CD4-positive, alpha-beta T cell treated with Interferon gamma for 1 hour (primary cell): ENCODE measurements at places on chromosomes 3 and 15.

- no peak for DNase-seq
Measured at GRCh38 chr3:4547799-4548198, 54.7 kb downstream of the ITPR1 start.

- DNase-seq = no peak
Measured at GRCh38 chr15:59515190-59515589, 77.2 kb downstream of the FAM81A start.

GRCh38 chr15:53644660-53645059 lies 114.8 kb downstream of the WDR72 start:
- no peak for DNase-seq

DNA sequence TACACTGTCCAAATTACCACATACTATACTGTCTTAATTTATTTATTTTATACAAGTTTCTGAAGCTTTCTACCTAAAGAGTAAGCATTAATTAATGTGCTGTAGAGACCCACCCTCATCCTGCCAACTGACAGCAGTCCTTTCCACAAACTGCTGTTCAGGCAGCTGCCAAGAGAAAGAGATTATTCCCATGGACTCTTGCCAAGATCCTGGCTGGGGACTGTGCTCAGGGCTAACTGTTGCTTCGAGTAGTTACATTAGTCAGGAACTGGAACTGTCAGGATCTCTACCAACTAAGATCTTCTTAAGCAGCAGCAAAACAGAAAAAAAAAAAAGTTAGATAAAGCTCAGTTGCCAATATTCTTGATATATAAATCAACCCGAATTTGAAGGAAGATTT lies 398.8 kb downstream of the MECOM start:
- DNase-seq = no peak

GRCh38 chr3:52238193-52238760 lies 681 bp downstream of the TWF2 start:
- DNase-seq = no peak

- no peak for DNase-seq
Measured at GRCh38 chr3:63030666-63031065, 155.4 kb upstream of the CADPS start.

- no peak for DNase-seq
Measured at GRCh38 chr3:152827313-152827712, 7.6 kb upstream of the P2RY1 start.

GRCh38 chr15:44157679-44158078 lies 37.4 kb downstream of the FRMD5 start:
- no peak for DNase-seq

- DNase-seq = no peak
Measured at GRCh38 chr15:79543097-79543496, 111.0 kb downstream of the MINAR1 start.

GRCh38 chr15:93466380-93466779 lies 377.4 kb upstream of the RGMA start:
- no peak for DNase-seq

DNA sequence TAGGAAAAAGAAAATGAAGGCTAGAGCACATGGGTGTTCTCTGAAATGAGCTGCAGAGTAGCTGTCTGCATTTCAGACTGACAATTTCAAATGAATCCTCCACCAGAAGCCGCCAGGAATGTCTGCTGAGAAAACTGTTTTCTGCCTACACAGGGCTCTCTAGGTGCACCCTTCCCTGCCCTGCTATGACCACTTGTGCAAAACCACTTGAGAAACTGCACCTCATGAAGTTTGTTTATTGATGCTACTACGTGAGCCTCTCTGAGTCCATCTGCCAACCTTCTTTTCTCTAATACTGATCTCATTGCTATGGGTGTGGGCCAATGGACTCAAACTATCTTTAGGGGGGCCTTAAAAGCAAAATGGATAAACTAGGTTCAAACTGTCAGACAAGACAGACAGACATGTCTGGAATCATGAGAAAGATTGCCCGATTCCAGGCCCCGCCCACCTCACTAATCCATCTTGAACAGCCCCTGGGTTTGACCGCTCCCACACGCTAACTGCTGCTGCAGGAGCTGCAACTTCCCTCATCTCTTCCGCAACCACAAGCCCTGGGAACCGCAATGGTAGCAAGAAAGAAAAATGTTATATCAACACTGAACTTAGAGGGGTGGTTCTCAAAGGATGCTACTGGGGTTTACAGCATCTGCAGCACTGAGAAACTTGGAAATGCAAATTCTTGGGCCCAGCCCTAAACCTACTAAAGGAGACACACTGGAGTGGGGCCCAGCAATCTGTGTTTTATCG lies 9.0 kb upstream of the CD47 start:
- peak; percentile 23 for DNase-seq

- no peak for DNase-seq
Measured at GRCh38 chr3:52429779-52430415, 15.0 kb downstream of the SEMA3G start.

DNA sequence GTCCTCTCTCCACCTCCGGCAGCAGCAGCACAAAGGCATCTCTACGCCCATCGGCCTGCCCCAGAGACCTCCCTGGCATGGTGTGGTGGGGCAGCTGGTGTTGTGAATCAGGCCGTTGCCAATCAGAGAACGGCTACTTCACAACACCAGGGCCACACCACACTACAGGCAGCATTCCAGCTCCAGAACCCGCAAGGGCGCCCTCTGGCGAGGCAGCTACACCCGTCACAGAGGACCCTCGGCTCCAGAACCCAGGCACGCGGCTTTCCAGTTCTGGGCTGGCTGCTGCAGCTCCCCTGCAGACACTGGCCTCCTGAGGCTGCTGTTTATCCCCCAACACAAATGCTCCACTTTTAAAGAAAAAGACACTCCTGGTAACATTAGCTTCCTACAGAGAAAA lies 127.5 kb upstream of the TOPAZ1 start:
- no peak for DNase-seq

DNA sequence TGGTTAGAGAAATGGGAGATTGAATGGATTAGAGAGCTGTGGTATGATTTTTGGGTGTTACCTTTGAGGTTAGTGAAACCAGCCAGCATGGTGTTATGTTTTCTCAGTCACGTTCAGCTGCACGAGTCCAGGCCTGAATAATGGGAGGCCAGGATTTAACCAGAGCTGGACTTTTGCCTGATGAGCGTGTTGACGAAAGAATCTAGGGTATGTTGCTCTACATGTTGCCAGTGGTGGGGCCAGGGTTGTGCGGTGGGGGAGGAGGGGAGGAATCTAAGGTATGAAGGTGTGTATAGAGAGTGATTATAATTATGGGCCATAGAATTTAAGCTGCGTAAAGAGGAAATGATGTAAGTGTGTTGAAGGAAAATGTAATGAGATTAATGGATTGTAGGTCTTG lies 22.8 kb downstream of the MINDY2 start:
- no peak for DNase-seq

DNA sequence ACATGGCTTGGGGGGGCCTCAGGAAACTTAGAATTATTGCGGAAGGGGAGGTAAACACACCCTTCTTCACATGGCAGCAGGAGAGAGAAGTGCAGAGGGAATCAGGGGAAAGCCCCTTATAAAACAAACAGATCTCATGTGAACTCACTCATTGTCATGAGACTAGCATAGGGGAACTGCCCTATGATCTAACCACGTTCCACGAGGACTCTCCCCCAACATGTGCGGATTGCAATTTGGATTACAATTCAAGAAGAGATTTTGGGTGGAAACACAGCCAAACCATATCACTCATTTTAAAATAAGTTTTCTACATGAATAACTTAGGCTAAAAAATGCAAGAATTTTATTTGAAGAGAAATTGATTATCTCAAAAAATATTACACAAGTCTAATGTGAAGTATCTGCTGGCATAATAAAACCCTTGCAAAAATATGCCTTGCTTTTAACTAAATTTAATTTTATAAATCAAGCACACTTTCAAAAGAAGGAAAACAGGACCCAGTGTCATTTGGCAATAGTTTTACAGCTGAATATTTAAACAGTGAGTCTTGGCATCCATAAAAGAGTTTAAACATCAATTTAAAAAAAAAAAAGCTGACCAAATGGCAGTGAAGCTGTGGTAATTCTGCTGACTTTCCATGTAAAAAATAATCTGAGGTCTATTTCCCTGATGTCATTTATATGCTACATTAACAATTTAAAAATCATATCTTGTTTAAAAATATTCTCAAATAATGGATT lies 1057.2 kb downstream of the NAALADL2 start:
- DNase-seq = no peak

DNA sequence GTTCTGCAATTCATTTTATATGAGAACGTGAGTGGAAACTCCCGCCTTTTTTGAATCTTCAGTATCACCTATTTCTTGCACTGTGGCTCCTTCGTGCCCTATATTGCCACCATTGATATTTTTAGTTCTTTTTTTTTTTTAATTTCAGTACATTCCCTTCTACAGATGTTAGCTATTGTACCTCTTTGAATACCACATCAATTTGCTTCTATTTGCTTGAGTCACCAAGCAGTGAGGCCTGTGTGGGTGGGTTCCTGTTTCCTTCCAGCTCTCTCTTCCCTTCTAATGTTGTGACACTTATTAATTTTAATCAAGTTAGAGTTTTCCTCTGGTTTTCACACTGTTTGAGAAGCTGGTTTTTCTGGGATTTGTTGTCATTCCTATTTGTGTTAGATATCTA lies 8.7 kb downstream of the HACD2 start:
- DNase-seq = no peak

GRCh38 chr15:72590427-72590826 lies 64.1 kb upstream of the GOLGA6B start:
- DNase-seq = no peak

- no peak for DNase-seq
Measured at GRCh38 chr3:172192830-172193415, 153.5 kb downstream of the FNDC3B start.

DNA sequence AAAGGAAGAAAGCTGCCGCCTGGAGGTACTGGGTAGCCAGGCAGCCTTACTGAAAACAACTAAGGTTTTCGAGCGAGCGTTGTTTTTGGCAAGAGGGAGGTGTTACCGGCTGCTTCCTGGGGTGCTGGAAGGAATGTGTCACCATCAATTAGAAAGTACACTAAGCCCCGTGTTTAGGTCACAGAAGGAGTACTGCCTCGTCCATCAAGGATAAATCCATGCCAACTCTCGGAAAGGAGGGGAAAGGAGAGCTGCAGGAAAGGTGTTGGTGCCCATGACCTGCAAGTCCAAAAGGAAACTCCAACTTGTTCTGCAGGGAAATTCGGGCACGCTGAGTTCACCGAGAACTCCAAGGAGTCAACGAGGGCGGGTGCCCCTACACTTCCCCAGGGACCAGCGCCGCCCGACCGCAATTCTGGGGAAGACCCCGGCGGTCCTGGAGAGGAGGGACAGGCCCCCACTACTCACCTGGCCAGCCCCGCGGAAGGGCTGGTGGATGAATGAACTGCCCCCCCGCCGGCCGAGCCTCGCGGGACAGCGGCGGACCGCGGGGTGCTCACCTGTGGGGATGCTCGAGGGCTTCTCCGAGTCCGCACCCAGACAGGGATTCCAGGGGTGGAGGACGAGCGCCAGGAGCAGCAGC lies 542 bp downstream of the PLOD2 start:
- DNase-seq = no peak

- no peak for DNase-seq
Measured at GRCh38 chr3:17065881-17066280, 181.1 kb downstream of the PLCL2 start.

DNA sequence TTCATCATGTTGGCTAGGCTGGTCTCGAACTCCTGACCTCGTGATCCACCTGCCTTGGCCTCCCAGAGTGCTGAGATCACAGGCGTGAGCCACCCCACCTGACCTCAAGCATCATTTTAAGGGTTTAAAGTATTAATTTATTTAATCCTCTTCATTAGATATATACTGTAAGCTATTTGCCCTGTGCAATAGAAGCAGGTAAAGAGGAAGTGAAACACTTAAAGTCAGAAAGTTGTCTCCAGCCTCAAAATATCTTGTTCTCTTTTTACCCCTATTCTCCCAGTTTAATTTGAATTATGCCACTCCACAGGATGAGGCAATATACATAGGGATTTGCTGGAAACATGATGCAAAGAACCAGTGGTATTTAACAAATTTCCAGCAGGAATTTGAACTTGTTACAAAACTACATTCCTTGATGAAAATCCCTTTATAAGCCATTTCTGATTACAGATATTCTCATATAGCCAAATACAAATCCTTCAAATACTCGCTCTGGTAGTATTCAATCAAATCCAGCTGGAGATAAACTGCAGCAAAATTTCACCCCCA lies 2.0 kb downstream of the NDUFB5 start:
- no peak for DNase-seq

GRCh38 chr15:66948294-66948693 lies 117.1 kb upstream of the SMAD3 start:
- peak; percentile 3 for DNase-seq
